H1 (cell line): ENCODE measurements at places on chromosomes 16 and 17. TPM values are rescaled to one million over a fixed set of nuclear protein-coding genes. Genes with fewer than 3 reads are reported as not detected.

ZNF469 gene
- polyA plus RNA-seq = 0.30 and 0.53 TPM in 2 replicates

GRB7 gene
- polyA plus RNA-seq = 41.5 and 61.7 TPM in 2 replicates

HCRT gene
- not detected in 2 replicates for polyA plus RNA-seq

CACNA1G gene
- polyA plus RNA-seq = 2.9 and 4.8 TPM in 2 replicates

ERN1 gene
- polyA plus RNA-seq = 1.8 and 2.1 TPM in 2 replicates

TBC1D28 gene
- polyA plus RNA-seq = 0.09 TPM in 1 of 2 replicates, not detected in the other

MT3 gene
- polyA plus RNA-seq = 0.17 TPM in 1 of 2 replicates, not detected in the other

TMC6 gene
- 39.4 and 60.4 TPM in 2 replicates for polyA plus RNA-seq

AGRP gene
- polyA plus RNA-seq = not detected in 2 replicates

CMTM1 gene
- 1.2 and 1.7 TPM in 2 replicates for polyA plus RNA-seq

WFIKKN1 gene
- 15.8 and 28.4 TPM in 2 replicates for polyA plus RNA-seq

TP53TG3D gene
- polyA plus RNA-seq = not detected in 2 replicates

SEPTIN12 gene
- 0.08 and 0.24 TPM in 2 replicates for polyA plus RNA-seq

TBC1D3C gene
- 0.68 TPM in 1 of 2 replicates, not detected in the other for polyA plus RNA-seq
